ENCODE measurements at places on chromosomes 16 and 17.
A peak's percentile ranks its signal among the peaks of the same experiment; 100 is the strongest.

DNA sequence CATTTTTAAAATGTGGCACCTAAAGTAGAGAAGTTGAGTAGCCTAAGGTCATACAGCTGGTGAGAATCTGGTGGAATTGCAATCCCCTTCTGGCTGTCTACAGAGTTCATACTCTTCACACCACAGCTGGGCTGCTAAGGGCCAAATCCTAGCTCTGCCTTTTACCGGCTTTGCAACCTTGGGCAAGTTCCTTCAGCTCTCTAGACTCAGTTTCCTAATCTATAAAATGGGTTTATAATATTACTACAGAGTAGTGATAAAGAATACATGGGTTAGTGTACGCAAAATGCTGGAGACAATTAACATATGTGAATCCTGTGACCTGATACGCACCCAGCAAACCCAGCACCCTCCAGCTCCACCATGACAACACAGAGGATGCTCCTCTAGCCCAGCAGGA, 298.2 kb upstream of the MAF start:
- DNase-seq = no peak

DNA sequence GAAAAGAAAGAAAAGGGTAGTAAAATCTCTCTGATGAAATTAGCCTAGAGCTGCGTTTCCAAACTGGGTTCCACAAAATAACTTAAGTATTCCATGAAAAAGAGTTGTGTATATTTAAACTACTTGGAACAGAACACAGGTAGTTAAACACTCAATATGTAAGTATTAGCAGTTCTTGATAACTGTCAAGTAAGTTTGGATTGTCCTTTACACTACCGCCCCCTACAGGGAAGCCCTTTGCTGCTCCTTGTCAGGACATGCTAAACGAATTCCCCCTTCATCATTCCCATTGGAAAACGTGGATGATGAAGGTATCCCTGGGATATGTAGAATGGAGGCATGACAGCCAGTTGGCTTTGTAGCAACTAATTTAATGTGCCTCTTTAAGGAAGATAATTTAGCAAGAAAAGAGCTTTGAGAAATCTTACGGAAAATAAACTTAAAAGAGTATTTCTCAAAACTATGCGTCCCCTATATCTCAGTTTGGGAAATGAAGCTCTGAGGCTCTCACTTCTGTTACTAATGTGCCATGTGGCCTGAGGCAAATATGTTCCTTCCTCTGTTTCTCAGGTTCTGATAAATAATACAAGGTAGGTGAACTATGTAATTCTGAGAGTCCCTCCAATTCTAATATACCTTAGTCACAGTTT, 18.8 kb downstream of the NCBP3 start:
- DNase-seq = peak; percentile 11

GRCh38 chr16:80717611-80718010, 86.8 kb downstream of the CDYL2 start:
- no peak for DNase-seq

DNA sequence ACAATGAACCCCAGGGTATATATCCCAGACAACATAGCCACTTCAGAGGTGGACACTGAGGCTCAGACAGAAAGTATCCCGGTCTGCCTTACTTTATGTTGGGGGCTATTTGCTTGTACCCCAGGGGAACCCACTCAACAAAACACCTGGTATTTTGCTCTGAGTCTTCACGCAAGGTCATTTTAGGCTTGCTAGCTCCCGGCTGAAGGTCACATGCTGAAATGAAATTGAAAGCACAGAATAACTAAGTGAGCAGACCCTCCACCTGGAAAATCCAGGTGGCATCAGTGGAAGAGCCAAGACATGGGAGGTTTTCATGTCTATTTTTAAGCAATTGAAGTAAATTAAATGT, 4.1 kb upstream of the KDM8 start:
- no peak for DNase-seq

GRCh38 chr16:1534021-1535020, 855 bp downstream of the TMEM204 start:
- no peak for DNase-seq

DNA sequence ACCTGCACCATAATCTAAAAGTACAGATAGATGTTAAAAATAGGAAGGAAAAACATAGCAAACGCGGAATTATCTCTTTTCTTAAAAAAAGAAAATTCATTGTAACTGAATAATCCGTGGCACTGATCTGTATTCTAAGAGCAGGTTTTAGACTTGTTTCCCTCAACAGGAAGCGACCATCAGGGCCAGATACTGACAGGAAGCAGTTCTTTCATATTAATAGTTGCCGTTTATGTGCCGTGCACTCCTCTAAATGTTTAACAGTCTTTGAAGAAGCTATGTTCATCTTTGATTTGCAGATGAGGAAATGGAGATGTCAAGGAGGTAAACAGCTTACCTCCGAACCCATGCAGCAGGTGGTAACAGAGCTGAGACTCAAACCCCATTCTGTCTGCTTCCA, 23.6 kb downstream of the DYNLRB2 start:
- DNase-seq = no peak

Measured in urothelium cell line (cell line).